ENCODE measurements at places on chromosomes 1 and 21.

DNA sequence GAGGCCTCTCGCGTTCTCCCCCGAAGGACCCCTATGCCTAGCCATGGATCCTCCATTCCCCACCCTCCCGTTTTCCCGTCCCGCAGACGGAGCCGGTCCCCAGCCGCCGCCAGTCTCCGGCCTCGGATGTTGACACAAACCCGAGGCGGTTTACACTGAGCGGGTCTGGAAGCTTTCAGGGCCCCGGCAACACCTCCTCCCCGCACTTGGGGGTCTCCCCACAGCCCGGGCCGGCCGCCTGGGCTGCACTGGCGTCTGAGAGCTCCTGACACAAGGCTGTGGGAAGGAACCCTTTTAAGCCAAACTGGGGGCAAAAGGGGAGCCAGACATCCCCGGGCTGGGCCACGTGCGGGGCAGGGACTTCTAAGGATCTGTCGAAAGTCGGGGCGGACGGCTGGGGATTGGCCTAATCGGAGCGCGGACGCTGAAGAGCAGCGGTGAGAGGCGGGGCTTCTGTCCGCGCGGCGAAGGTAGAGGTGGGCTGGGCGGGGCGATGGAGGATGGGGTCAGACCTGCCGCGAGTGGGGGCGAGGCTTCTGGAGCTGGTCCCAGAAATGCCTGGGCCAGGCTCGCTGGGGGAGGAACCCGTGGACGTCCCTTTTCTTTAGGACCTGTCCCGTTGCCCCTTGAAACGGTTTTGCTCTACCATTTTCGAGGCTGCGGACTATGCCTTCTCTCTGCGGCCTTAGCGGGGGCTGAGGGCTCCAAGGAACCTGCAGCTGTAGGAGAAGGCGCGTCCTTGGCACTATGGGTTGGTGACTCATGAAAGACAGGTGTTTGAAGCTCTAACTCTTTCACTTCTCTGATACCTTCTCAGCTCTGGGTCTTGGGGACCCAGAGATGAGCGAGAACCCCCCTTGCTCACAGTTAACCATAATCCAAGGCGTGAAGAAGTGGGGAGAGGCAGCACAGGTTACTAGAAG, 1.2 kb upstream of the HPCAL4 start:
- no peak for DNase-seq

DNA sequence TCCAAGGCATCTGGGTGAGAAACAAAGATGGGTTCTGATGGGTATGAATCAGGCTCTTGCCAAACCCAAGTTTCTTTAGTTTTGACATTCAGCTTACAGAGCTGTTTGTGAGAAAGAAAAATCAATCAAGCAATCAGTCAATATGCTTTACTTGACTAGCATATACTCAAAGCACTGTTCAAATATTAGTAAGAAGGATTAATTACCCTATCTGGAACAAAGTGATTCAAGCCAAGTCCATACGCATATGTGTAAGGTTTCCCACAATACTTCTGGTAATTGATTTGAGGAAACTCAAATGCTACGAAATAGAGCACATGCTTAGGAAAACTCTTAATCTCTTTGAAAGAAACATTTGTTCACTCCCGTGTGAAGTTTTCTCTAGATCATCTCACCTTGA, 18.7 kb downstream of the RPE65 start:
- DNase-seq: no peak

DNA sequence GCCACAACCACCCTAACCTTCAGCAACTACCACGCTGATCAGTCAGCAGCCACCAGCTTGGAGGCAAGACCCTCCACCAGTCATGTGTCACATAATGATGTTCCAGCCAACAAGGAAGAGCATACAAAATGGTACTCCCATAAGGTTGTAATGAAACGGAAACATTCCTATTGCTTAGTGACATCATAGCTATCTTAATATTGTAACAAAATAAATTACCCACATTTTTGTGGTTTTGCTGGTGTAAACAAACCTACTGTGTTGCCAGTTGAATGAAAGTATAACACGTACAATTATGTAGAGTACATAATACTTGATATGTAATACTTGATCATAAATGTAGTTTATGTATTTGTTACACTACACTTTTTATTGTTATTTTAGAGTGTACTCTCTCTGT, 1363.2 kb upstream of the ADGRL4 start:
- no peak for DNase-seq

DNA sequence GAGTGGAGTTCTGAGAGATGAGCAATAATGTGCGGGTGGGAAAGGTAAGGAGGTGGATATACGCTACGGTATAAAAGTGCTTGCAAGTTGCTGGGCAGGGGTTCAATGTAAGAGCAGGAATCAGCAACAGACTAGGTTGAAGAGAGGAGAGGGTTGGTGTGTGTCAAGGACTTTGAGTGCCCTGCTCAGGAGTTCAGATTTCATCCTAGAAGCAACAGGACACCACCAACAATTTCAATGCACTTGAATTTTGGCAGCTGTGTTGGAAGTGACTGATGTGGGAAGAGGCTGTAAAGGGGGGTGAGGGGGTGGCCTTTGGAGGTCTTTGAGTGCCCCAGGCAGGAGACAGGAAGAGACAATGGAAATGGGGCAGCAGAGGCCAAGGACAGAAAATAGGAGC, 57.3 kb downstream of the RHOU start:
- no peak for DNase-seq

DNA sequence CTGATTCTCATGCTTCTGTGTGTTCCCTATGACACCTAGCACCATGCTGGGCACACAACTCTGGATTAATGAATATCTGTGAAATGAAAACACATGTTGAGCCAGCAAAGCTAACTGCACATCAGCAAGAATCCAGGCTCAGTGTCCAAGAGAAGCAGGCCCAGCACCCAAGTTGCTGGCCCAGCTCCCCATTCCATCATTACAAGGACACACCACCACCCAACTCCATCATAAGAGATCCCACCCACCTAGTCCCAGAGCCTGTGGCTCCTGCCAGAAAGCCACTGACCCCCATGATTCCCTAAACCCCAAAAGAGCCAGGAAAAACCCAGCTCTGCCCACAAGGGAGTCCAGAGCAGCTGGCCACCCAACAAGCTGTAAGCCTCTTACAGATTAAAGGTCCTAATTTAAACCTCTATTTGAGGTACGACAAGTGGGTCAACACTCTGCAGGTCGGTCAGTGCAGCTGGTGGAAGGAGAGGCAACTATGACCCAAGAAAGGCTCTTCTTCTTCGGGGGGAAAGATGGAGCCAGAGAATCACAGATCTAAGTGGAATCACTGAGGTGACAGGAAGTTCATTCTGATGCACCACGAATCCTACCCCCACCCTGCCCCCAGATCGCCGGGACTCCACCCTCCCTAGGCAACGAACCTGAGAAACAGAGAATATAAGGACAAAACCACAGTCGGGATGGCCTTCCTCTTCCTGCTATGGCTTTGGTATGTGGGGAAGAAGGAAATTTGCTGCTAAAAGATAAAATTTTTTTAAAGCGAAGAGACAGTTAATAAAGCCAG, 58.2 kb downstream of the CD34 start:
- no peak for DNase-seq

DNA sequence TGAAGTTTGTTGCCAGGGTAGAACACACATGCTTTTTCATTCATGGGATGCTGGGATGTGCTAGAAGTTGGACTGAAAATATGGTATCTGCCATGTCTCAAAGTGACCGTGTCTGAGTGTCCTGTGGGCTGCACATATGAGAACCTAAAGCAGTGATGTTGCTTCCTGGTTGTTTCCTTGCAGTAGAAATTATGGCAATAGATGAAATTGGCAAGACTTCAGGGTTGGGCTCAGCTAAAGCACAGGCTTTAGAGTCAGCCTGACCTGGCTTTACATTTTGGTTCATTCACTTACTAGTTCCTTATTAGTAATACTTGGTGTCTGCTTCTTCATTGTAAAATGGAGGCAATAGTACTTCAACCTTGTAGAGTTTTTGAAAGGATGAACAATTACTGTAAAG, 2.2 kb downstream of the LAMC2 start:
- no peak for DNase-seq

DNA sequence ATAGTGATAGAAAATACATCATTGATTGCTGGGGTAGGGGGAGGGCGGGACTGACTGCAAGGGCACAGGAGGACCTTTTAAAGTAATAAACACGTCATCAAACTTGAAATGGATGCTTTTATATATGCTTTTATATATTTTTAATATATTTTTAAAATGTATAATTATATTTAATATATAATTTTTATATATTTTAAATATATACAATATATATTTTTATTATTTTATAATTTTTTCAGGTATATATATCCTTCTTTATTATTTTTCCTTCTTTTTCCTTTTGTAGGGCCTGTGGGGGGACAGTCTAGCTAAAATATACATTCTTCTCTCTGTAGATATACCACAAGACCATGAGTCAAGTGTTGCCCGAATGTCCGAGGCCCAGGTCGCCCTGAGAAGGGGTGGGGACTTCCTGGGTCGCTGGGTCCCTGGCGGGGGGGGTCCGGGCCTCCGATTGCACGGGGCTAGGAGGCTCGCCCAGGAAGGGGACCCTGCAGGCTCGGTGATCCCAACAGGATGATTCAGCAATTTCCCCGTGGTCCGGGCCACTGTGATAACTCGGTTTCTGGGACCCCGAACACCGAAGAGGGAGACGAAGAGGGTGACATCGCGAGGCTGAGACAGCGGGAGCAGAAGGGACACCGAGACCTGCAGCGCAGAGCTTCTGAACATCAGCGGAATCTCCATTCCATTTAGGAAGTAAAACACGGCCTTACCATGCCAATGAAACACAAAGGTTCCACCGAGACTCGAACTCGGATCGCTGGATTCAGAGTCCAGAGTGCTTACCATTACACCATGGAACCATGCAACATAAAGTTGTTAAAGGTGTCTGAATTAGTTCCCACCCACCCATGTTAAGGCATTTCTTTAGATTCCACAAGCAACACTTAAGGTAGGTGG, 112.5 kb upstream of the NBPF11 start:
- no peak for DNase-seq

- no peak for DNase-seq
These were observed 433.4 kb upstream of the CAMK1G start for GRCh38 chr1:209150114-209150513.

DNA sequence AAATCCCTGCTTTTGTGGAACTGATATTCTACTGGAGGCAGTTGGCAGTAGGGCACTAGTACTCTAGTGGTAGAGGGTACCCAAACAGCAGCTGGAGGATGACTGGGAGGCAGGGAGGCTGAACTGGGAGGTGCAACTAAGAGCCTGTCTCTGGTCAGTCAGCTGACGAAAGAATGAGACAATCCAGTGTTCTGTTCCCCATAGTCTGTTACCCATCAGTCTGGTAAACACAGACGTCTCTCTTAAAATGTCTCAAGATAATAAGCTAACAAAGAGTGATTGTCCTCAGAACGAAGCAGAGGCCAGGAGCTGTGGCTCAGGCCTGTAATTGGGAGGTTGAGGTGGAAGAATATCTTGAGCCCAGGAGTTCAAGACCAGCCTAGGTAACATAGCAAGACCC, 30.4 kb downstream of the TFAP2E start:
- DNase-seq: no peak

- DNase-seq: no peak
These were observed 26.0 kb upstream of the C1orf159 start for GRCh38 chr1:1141911-1142250.

GRCh38 chr1:224724566-224724965, 108.4 kb downstream of the CNIH3 start:
- no peak for DNase-seq

DNA sequence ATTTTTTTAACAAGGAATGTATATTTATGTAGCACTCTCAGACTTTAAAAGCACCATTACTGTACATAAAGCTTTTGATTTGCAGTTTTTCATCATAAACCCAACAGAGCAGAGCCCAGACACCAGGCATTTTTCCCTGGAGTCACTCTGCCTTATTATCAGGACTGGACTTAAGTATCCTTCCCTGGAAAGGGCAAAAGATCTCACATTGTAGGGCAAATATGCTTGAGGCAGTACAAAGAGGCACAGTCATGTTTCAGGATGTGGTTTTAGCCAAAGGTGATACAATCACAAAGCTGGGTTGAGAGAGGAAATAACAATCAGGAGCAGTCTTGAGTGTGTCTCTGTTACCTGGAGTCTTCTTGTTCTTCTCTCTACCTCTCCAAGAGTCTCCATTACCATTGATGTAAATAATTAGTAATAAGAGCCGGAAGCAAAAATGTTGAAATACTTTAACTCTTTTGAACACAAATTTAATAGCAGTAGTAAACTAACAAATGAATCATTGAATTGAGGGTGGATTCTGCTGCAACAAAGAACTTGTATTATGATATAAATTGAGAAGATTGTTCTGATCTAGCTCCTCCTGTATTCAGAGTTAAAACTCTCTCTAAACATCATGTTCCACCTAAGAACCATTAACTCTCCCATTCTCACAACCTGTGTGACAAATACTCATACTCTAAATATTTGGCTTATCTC, 160.5 kb downstream of the LTN1 start:
- DNase-seq: no peak

All from RWPE2 (cell line).